ENCODE measurements at places on chromosomes 6 and 20. TPM values are rescaled to one million over a fixed set of nuclear protein-coding genes. Genes with fewer than 3 reads are reported as not detected.

DNA sequence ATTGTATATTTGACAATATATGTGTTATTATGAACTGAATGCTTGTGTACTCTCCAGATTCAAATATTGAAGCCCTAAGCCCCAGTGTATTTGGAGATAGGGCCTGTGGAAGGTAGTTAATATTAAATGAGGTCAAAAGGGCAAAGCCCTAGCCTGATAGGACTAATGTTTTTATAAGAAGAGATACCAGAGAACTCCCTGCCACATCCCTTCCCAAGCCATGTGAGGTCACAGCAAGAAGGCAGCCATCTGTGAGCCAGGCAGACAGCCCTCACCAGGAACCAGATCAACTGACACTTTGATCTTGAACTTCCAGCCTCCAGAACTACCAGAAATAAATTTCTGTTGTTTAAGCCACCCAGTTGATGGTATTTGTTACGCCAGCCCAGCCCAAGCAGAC is 36.4 kb upstream of the FBXL4 start:
- H3K4me3 ChIP-seq, result no peak overlapping the region
- no peaks in the 10 kb centered on the region for H3K36me3 ChIP-seq
- no peaks in the 10 kb centered on the region for H3K27me3 ChIP-seq
- H3K27ac ChIP-seq, result no peak overlapping the region
- no peak for DNase-seq

- H3K4me3 ChIP-seq, result no peak overlapping the region
- H3K27ac ChIP-seq, result no peak overlapping the region
- H3K4me1 ChIP-seq, result no peaks in the 10 kb centered on the region
- no peak for DNase-seq
These were observed 18.4 kb downstream of the SCP2D1 start for GRCh38 chr20:18831830-18832499.

The OPRL1 gene
- total RNA-seq, result 2.7 TPM

DNA sequence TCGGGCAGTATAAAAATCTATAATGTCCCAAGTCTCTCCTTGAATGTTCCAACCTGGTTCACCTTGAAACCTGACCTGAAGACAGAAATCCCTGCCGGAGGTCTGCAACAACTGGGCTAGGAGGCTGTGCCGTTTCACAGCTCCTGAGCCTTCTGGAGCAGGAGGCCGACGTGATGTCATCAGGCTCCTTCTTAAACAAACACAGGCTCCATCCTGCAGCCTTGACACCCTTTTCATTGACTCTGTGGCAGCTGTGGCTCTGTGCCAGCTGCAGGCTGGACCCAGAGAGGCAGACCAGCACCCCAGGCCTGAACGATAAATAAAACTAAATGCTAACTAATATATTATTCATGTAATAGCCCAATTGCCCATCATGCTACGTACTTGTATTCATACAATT is 483.9 kb downstream of the CD83 start:
- no peak overlapping the region for H3K4me3 ChIP-seq
- H3K36me3 ChIP-seq, result no peaks in the 10 kb centered on the region
- H3K4me1 ChIP-seq, result no peaks in the 10 kb centered on the region
- H3K27ac ChIP-seq, result no peak overlapping the region
- no peak for DNase-seq

DNA sequence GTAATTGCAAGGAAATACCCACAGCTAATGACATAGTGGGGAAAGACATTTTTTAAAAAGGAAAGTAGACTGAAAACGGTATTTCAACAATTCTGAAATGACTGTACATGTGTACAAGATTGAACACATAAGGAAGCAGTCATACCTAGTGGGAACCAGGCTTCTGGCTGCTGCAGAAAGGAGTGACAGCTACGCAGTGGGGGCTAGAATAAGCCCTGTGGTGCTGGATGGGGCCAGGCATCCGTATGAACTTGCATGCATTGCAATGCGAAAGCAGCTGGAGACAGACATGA is 54.9 kb upstream of the GPR31 start:
- H3K27ac ChIP-seq, result no peak overlapping the region

The MMP24 gene
- 0.45 TPM for total RNA-seq

DNA sequence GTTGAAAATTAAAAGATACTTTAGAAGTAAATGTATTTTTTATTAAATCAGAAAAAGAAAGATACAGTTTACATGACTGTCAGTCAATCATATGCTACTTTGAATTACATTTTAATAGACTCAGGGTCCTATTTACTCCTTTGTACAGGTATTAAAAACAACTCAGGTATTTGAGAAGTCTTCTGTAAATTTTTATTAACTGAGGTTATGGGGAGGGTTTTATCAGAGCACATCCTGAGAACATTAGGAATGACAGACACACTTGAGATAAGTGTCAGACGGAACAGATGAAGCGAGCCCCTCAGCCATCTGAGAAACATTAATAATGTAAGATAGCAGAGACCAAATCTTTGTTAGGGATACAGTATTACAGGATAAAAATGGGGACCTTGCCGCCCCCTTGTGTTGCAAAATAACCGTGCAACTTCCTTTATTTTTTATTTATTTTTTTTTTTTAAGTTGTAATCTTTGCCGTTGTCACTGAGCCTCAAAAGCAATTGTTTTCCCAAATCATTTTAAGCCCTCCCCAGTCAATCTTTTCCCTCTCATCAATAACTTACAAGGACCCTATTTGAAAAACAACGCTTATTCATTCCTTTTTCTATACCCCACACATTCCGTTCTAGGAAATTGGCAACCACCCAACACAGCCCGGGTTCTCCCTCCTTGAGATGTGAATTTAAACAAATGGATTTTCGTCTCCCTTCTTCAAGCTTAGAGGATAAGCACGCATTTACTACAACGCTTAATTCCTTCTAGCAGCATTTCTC is 126.7 kb downstream of the BCAS1 start:
- H3K27ac ChIP-seq, result no peak overlapping the region
- H3K36me3 ChIP-seq, result no peaks in the 10 kb centered on the region
- H3K27me3 ChIP-seq, result no peaks in the 10 kb centered on the region
- H3K4me3 ChIP-seq, result no peak overlapping the region
- H3K4me1 ChIP-seq, result peaks cover 16% of the 10 kb centered on the region

DNA sequence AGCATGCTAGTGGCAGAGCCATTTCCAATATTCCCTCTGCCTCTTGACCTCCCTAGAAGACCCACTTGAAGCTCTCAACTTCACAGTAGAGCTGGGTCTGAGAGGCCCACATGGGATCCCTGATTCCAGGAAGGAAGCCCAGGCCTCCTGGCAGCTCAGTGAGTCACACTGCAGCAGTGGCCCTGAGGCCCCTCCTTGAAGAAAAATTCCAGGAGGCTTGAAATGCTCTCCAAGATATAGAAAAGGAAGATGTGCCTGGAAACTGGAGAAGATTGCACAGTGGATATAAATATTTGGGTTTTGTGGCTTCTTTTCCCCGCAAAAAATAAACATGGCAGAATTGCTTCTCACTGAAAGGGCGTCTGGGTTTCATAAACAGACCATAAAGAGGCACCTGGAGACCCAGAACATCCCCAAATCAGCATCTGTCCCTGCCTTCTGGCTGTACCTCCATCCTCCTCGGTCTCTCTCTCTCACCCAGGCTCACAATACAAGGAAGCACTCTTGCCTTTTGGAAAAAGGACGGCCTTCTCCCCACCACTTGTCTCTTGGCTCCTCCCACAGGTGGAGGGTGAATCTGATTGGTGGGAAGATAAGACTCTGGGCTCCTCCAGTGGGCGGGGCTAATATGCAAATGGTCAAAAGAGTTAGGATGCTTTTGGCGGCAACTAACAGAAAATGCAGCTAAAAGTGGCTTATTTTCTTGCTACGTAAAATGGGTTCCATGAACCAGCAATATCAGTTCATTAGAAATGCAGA is 200.0 kb upstream of the SULF2 start:
- peak; percentile 89 for DNase-seq
- H3K27ac ChIP-seq, result peak overlapping the region; percentile 98
- H3K4me3 ChIP-seq, result peak overlapping the region; percentile 16
- H3K27me3 ChIP-seq, result no peaks in the 10 kb centered on the region

DNA sequence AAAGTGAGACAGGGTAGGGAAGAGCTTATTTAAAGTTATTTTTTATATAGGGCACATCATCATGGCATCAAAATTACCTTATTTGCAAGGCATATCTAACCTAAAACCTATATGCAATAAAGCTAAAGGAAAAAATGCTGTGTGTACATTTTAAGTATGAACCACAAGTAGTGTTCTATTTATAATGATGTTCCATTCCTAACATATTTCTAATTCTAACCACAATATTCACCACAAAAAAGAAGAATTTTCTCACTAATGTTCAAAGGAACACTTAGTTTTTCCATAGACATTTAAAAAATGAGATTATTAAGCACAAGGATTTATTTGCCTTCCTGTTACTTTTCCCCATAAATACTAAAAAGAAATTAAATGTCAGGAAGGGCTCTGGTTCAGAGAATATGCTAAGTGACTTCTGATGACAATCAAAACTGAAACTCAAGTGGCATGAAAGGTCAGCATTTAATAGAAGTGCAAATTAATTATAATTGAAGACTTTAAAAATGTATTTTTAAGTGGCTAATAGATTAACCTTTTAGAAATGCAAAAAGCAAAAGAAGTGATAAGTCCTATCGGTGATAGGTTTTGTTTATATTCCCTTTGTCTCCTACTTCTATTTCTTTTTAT is 25.1 kb downstream of the GPR63 start:
- no peak for DNase-seq
- no peaks in the 10 kb centered on the region for H3K27me3 ChIP-seq
- no peaks in the 10 kb centered on the region for H3K36me3 ChIP-seq

DNA sequence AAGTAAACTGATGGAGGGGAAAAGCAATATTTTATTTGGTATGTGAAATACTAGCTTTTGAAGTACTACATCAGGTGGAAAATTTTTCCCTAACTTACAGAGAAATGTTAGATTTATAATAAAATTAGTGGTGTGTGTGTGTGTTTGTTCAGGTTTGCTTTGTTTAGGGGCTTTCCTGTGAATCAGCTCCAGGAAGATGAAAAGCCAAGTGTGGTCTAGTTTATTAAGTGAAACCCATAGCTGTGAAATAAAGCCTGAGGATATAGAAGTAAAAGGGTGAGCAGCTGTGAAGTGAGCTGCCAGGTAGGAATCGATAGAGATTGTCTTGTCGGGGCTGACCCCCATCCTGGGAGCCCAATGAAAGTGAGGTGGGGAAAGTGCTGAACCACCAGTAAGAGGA is 347.6 kb upstream of the IMPG1 start:
- no peak for DNase-seq
- H3K27me3 ChIP-seq, result no peaks in the 10 kb centered on the region
- no peaks in the 10 kb centered on the region for H3K36me3 ChIP-seq
- H3K4me1 ChIP-seq, result no peaks in the 10 kb centered on the region

The ARMH2 gene
- total RNA-seq, result not detected

GRCh38 chr6:158323561-158323958 is 11.3 kb downstream of the TULP4 start:
- H3K4me1 ChIP-seq, result peaks cover 36% of the 10 kb centered on the region
- H3K36me3 ChIP-seq, result peaks cover 6% of the 10 kb centered on the region
- peak overlapping the region; percentile 49 for H3K27ac ChIP-seq
- no peaks in the 10 kb centered on the region for H3K27me3 ChIP-seq
- DNase-seq, result no peak

DNA sequence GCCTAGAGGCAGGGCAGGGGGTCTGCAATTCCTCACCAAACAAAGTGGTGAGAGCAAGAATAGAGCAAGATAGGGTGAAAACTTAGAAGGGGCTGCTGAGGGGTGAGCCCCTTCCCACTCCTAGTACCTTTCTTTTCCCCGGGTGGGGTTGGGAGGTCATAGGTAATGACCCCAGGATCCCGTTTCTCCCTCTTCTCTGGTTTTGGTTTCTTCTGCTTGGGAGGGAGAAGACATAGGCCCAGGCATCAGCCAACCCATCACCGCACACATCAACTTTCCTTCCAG is 3.5 kb downstream of the VARS1 start:
- DNase-seq, result no peak
- peak overlapping the region; percentile 78 for H3K27ac ChIP-seq
- peaks cover 15% of the 10 kb centered on the region for H3K36me3 ChIP-seq
- no peaks in the 10 kb centered on the region for H3K27me3 ChIP-seq

DNA sequence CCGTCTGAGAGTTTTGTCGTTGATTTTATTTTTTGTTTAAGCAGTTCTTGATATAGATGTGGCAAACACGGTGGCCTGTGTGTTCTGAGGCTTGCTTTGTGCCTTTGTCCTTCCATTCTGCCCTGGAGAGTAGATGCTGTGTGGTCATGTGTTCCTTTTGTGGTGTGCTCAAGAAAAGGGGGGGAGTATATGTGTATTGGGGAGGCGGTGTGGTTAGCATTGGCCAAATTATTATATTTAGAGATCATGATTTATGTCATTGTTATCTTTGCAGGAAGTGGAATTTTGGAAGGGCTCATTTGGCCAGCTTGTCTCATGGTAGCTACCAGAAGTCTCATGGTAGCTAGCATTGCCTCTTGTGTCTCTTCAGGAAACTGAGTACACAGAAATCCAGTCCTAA is 16.4 kb downstream of the RREB1 start:
- no peaks in the 10 kb centered on the region for H3K4me1 ChIP-seq
- no peak overlapping the region for H3K27ac ChIP-seq
- no peaks in the 10 kb centered on the region for H3K36me3 ChIP-seq
- no peak overlapping the region for H3K4me3 ChIP-seq
- no peak for DNase-seq
- H3K27me3 ChIP-seq, result no peaks in the 10 kb centered on the region

- H3K4me1 ChIP-seq, result peaks cover 4% of the 10 kb centered on the region
- no peak overlapping the region for H3K27ac ChIP-seq
- H3K36me3 ChIP-seq, result no peaks in the 10 kb centered on the region
- peak; percentile 76 for DNase-seq
- H3K4me3 ChIP-seq, result no peak overlapping the region
- H3K27me3 ChIP-seq, result no peaks in the 10 kb centered on the region
These were observed 6.8 kb upstream of the MICA start for GRCh38 chr6:31396422-31397152.

- no peaks in the 10 kb centered on the region for H3K4me1 ChIP-seq
- no peak overlapping the region for H3K27ac ChIP-seq
- DNase-seq, result no peak
- H3K27me3 ChIP-seq, result peaks cover 6% of the 10 kb centered on the region
- H3K4me3 ChIP-seq, result no peak overlapping the region
- no peaks in the 10 kb centered on the region for H3K36me3 ChIP-seq
These were observed 505.5 kb downstream of the PRIM2 start for GRCh38 chr6:57822896-57823358.

The LPA gene
- not detected for total RNA-seq

The TFAP2C gene
- total RNA-seq, result 34.8 TPM

The ALDH5A1 gene
- total RNA-seq, result 19.1 TPM

DNA sequence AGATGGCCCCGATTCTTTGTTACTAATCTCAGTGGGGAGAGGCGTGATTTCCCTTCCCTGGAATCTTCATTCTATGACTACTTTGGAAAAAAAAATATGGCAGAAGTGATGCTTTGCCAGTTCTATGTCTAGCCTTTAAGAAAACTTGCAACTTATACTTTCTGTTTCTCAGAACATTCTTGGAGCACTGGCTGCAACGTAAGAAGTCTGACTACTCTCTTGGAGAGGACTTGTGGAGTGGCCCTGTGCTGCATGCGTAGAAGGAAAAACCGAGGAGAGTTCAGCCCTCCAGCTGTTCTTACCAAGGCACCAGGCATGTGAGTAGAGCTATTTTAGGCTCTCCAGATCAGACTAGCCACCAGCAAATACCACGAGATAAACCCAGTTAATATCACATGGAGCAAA is 77.6 kb upstream of the STXBP5 start:
- no peaks in the 10 kb centered on the region for H3K27me3 ChIP-seq
- no peak for DNase-seq
- H3K27ac ChIP-seq, result no peak overlapping the region
- no peak overlapping the region for H3K4me3 ChIP-seq
- 0 out of 2 replicates have a peak, but pooled peaks cover 3% of the 10 kb centered on the region for H3K4me1 ChIP-seq

The SRSF12 gene
- not detected for total RNA-seq

The PTCRA gene
- total RNA-seq, result not detected

- H3K27me3 ChIP-seq, result peaks cover 4% of the 10 kb centered on the region
- no peaks in the 10 kb centered on the region for H3K36me3 ChIP-seq
- no peaks in the 10 kb centered on the region for H3K4me1 ChIP-seq
- no peak for DNase-seq
- H3K4me3 ChIP-seq, result no peak overlapping the region
- no peak overlapping the region for H3K27ac ChIP-seq
These were observed 115.2 kb downstream of the PRND start for GRCh38 chr20:4836935-4837334.
